ENCODE measurements at places on chromosomes 7 and 10.
A peak's percentile ranks its signal among the peaks of the same experiment; 100 is the strongest.

DNA sequence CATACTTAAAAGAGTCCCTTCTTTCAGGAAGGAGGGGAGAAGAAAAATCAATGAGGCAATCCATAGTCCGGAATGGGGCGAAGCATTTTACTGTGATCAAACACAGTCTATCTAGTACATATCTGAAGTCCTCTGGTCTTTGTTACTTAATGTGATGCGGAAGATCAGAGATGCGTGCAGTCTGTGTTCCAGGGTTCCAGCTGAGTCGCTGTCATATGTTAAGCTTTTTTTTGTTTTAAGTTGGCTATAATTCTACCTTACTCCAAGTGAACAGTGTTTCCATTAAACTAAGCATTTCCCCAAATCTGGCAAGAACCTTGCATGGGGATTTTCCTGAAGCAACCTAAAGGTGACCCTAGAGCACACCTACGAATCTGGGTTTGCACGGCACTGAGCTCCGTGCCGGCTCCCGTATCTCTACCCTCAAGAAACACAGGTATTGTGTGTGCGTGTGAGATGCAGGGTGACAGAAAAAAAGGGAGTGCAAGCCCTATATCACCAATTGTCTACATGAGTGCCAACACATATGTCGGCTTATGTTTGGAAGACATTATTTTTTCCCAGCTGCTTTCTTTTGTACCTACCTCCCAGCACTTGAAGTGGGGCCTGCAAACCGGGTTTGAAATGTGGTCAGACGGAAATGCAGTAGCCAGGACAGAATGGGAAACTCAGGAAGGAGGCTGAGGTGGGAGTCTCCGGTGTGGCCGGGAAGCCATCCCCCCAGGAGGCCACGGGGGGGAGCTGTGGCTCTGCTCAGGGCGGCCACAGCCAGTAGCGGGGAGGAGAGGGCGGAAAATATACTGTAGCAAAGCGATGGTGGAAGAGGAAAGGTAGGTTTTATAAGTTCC, 435.8 kb upstream of the MGMT start:
- DNase-seq = peak; percentile 79

DNA sequence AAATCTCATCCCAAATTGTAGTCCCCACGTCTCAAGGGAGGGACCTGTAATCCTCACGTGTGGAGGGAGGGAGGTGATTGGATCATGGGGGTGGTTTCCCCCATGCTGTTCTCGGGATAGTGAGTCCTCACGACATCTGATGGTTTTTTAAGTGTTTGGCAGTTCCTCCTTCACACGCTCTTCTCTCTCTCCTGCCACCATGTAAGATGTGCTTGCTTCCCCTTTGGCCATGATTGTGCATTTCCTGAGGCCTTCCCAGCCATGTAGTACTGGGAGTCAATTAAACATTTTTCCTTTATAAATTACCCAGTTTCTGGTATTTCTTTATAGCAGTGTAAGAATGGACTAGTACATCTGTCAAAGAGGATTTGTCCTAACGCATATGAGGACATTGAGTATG, 59.5 kb downstream of the RGS10 start:
- DNase-seq = no peak

DNA sequence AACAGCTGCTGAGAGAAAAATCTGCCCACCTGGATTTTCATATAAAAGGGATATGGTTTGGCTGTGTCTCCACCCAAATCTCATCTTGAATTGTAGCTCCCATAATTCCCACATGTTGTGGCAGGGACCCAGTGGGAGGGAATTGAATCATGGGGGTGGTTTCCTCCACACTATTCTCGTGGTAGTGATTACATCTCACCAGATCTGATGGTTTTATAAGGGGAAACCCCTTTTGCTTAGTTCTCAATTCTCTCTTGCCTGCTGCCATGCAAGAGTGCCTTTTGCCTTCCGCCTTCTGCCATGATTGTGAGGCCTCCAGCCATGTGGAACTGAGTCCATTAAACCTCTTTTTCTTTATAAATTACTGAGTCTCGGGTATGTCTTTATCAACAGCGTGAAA, 20.8 kb upstream of the MKI67 start:
- no peak for DNase-seq

DNA sequence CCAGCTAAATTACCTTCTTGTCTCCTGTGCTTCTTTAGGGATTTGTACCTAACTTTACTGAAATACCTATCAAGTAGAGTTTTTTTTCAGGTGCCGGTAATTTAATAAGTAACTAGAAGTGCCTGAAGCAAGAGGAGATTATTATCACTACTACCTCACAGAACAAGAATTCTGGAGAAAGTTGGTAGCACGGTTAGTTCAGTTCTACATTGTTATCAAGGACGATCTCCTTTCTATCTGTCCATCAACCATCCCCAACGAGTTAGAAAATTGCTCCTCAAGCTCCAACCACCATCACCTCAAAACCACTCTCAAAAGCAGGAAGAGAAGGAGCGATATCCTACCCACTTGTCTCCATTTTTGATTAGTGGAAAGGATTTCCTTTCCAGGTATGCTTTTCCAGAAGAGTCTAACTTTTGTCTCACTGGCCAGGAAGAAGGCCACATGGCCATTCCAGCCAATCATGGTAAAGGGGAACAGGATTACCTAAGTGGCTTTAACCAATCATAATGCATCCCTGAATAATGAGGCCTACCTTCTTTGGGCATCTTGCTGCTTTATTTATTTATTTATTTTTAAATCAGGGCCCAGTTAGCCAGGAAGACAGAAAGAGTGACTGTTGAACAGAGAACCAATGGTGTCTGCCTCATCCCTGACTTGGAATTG, 265.2 kb downstream of the SNX13 start:
- DNase-seq = no peak

DNA sequence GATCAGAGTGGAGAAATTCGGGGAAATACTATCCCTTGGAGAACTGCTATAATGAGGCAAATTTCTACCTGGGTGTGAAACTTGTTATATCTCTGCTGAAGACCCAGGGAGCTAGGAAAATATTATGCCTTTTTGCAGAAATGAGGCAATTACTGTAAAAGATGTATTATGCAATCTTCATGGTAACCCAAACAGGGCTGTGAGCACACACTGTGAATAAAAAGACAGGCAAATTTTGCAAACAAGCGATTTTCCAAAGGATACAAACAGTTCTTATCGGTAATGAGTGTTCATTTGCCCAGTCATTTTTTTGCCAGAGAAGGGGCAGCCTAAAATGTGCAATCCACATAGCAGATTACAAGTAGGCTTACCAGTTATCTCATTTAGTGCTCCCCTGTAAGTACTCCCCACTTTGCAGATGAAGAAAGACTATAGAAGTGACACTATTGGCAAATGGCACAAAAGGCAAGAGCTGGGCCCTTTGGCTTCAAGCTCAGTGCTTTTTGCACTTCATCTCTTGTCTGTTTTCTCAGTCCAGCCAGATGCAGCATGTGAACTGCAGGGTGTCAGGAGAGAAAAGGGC, 205.8 kb downstream of the HECW1 start:
- DNase-seq = no peak

GRCh38 chr7:130292682-130293257, at the start of gene CPA4:
CPA4 (plus strand) TSS chr7:130293161; CDS start chr7:130293181, 20 bp downstream.
- no peak for DNase-seq

Measured in GM13976 (cell line).